Stimulated activated naive CD4-positive, alpha-beta T cell (primary cell): ENCODE measurements at places on chromosomes 12 and 14.

- DNase-seq: no peak
These were observed 25.5 kb downstream of the SLC17A8 start for GRCh38 chr12:100382338-100382737.

GRCh38 chr12:26287671-26288381, 92.5 kb downstream of the SSPN start:
- no peak for DNase-seq

GRCh38 chr14:22689199-22689598, 45.0 kb upstream of the OR6J1 start:
- no peak for DNase-seq

- no peak for DNase-seq
These were observed 79.7 kb downstream of the SPTB start for GRCh38 chr14:64800000-64800399.

DNA sequence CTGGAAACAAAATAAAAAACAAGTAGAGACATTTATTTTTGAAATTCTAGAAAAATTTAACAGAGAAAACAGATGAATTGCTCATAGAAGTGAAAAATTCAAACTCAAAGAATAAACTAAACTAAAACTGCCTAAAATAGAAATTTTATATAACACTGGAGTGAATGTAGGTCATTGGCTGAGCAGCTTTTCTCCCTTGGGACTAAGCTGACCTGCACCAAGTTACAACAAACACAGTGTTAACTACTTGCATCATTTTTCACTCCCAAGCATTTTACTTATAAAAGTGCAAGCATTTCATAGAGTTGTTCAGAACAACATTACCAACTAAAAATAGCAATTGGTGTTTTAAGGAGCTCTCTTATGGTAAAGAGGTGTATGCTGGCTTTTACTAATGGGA, 298.1 kb downstream of the MED13L start:
- no peak for DNase-seq

DNA sequence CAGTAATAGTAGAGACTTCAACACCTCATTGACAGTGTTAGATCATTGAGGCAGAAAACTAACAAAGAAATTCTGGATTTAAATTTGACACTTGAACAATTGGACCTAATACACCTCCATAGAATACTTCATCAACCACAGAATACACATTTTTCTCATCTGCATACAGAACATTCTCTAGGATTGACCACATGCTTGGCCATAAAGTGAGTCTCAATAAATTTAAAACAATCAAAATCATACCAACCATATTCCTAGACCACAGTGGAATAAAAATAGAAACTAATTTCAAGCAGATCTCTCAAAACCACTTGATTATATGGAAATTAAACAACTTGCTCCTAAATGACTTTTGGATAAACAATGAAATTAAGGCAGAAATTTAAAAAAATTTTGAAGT, 82.3 kb downstream of the SLC38A4 start:
- no peak for DNase-seq

DNA sequence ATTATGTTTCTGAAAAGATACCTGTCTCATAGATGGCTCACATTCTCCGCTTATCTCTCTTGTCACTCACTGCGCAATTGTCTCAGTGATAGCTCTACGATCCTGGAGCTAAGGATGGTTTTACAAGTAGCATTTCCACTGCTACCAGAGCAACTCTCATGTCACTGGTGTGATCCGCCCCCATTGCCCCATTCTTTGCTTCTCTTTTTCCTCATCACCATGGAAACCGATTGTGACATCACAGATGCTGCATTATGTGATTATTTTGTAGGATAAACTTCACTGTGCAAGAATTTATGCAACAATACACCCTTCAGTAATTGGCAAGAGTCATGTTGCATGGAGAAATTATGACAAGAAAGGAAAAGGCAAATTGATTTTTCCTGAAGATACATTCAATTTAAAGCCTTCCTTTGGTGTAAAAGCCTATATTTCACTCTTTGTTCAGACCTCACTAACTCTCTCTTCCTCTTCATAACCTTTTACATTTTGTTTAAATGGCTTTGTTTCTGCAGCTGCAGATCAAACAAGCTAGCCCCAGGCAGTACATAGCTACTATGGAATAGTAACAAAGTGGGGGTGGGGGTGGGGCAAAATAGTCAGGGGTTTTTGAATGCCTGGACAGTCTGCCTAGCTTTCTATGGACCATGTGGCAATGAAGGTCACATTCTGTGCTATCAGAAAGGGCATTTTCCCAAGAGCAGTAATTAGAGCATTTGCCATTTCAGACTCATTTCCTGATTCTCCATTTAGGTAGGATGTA, 539.8 kb downstream of the NRXN3 start:
- DNase-seq: no peak

DNA sequence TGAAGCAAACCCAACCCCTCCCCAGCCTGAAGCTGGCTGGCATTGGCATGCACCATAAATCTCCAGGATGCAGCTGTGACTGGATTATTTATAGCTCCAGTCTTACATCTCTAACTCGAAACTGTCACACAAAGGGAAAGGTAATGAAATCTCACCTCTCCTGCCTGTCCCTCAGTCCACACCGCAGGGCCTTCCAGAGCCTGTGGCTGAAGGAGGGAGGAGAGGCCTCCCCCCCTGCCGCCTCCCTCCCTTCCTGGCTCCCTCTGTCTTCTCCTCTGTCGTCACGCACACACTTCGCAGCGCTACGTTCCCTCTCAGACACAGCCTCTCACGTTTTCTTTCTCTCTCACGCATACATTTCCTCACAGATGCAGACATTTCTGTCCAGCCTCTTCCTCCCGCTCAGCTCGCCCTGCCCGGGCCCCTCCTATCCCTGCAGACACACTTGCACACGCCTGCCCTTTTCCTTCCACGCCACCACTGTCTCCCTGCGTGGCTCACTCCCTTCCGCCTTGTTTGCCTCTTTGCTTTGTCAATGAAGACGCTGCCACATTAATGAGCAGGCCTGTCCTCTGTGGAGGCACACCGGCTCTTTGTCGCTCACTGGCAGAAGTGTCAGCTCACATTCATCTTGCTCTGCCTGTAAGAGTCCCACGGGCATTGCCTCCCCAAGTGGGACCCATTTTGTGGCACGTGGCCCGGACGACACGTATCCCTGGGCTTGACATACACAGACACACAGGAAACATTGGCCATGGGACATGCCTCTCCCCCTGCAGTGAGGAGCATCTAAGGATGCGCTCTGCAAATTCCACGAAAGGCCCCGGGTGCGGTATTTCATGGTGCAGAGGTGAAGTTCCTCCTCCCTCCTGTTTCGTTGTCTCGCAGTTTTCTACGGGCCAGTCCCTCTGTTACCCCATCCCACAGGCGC, 27.9 kb downstream of the IRF2BPL start:
- DNase-seq: no peak

- no peak for DNase-seq
These were observed 130.3 kb upstream of the NUDT4 start for GRCh38 chr12:93247313-93247991.

DNA sequence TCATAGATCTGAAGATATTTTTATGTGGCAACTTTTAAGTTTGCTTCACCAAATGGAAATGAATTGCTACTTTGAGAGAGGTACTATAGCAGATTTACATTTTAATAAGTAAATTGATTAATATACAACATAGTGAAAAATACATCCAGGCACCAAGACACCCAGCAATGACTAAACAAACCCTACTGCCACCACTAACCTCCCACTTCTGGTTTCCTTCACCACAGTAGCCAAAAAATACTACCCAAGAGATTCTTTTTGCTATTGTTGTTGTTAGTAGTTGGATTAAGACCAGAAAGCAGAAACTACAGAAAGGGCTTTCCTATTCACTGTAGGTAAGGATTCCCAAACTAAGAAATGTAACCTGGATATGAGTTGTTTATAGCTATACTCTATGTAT, 54.1 kb downstream of the COCH start:
- no peak for DNase-seq

DNA sequence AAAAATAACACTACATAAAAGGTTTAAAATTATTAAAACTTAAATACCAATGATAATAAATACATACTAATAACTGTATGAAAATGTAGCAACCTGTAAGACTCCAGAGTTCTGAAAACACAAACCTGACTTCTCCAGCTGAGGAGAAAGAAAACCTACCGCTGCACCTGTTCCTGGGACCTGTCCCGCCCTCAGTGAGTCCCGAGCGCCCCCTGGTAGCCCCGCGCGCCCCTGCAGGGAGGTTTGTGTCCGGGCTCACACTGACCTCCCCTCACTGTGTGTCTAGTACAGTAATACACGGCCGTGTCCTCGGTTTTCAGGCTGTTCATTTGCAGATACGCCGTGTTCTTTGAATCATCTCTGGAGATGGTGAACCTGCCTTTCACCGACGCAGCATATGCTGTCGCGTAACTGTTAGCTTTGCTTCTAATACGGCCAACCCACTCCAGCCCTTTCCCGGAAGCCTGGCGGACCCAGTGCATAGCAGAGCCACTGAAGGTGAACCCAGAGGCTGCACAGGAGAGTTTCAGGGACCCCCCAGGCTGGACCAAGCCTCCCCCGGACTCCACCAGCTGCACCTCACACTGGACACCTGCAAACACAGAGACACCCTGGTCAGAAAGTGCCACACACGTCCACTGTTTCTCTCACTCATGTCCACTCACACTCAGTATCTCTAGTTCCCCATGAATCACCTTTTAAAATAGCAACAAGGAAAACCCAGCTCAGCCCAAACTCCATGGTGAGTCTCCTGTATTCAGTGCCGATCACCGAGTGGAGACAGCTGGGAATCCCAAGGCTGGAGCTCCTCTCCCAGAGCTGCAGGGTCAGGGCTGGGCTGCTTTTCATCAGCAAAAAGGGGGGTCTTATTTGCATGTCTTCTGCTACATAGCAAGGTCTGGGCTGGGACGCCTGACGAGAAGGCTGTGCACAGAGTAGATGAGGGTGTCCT, 1276.3 kb downstream of the TMEM121 start:
- DNase-seq: no peak

DNA sequence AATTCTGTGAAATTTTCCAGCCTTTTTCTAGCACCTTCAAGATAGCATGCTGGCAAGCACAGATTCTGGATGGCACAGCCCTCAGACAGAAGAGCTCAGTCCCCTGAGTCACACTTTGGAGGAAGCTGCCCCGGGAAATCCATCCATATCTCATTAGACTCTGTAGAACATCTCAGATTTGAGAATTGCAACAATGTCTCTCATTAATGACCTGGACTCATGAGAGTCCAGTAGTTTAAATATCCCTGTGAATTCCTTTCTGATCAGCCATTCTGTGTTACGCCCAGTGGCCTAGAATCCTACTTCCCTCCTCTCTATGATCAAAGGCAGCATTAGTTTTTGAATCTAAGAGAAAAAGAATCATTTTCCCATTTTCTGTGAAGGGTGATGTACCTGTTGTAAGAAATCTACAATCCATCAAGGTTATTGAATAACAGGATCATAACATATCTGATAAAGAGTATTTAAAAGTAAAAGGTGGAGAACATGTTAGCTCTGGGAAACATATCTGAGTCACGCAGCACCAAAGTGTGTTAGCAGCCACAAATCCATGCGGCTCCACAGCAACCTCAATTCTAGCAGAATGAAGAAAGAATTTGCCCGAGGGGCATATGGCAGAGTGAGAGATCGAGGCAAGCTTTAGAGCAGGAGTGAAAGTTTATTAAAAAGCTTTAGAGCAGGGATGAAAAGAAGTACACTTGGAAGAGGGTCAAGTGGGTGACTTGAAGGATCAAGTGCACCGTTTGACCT, 855.6 kb upstream of the TMEM132C start:
- no peak for DNase-seq

DNA sequence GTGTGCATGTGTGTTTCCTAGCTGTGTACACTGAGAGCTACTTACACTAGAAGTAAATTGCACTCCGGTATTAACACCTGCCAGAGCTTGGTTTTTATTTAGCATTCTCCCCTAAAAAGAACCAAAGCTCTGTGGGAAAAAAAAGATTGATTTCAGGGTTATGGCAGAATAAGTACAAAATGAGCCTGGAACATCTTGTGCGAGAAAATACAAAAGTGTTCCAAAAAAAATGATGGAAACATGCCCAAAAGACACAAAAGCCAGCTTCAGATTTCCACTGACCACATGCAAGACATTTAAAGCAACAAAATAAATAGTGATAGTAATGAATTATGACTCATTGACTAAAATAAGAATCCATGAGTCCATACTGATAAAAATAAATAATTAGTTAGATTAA, 188.3 kb downstream of the GXYLT1 start:
- no peak for DNase-seq

DNA sequence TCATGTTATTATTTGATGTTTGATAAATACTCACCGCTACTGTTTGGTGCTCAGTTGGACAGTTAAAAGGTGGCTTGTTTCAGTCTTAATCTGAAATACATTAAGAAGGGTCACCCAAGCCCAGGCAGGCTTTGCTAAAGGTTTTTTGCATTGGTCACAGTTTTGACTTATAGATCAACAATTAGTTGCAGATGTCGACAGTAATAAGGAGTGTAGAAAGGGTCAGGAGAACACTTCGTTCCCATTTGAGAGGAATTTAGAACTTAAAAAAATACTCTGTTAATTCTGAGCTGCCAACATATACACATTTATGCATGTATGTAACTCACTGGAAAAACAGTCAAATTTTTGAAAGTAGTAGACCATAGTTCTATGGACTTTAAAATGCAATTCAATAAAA, 130.3 kb downstream of the TMEM30B start:
- DNase-seq: no peak

DNA sequence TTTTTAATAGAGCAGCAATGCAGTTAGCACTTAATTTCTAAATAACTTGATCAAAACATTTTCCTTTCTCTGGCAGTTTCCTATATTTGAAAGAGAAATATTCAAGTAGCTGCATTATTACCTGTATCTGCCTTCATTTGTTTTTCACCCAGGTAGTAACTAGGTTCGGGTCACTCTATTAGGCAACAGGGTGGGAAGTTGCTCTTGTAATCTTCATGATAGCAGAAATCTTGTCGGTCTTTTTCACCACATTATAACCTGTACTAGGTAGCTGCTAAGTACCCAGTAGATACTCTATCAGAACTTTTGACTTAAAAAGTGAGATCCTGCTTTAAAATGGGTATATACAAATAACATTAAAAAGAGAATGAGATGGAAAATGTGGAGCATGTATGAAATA, 2.4 kb upstream of the PIK3C2G start:
- DNase-seq: no peak

DNA sequence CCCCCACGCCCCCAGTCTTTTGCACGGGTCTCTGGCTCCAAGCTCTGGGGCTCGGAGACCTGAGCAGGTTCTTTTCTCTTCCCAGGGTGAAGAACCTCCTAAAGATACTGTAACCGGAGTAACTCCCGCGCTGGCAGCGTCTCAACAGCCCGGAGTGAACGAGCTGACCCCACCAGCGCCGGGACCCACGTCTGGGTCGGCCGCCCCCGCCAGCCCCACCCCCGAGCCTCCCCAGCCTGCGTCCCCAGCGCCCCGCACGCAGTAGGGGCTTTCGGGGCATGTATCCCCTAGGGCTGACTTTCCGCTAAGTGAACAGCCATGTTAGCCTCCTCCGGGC, 858 bp downstream of the SLC35F4 start:
- no peak for DNase-seq

- no peak for DNase-seq
These were observed 148.0 kb upstream of the PDE3A start for GRCh38 chr12:20220339-20220738.

- no peak for DNase-seq
These were observed 2.5 kb downstream of the AQP5 start for GRCh38 chr12:49963976-49964815.
